Myocyte (in vitro differentiated cells): ENCODE measurements at places on chromosomes 5 and 9. TPM values are rescaled to one million over a fixed set of nuclear protein-coding genes. Genes with fewer than 3 reads are reported as not detected.

GRCh38 chr5:169945831-169946261 lies 34.4 kb downstream of the INSYN2B start:
- DNase-seq: peak; percentile 20

GRCh38 chr5:1105350-1106265 lies 6.3 kb downstream of the SLC12A7 start:
- DNase-seq: no peak

GRCh38 chr9:92245005-92245797 lies 48.3 kb downstream of the IARS1 start:
- peak; percentile 53 for DNase-seq

PTGS1 gene
- total RNA-seq: 9.6 and 14.0 TPM in 2 replicates

IFNA13 gene
- not detected in 2 replicates for total RNA-seq

MAMDC2 gene
- total RNA-seq: 93.5 and 163 TPM in 2 replicates

C1QTNF2 gene
- 2.5 and 3.3 TPM in 2 replicates for total RNA-seq
